Stimulated activated CD4-positive, alpha-beta T cell treated with anti-CD3 and anti-CD28 coated beads, TNF-alpha, amount 100 ng/mL, for 1 hour (primary cell): ENCODE measurements at places on chromosomes 2 and 18.
A peak's percentile ranks its signal among the peaks of the same experiment; 100 is the strongest.

DNA sequence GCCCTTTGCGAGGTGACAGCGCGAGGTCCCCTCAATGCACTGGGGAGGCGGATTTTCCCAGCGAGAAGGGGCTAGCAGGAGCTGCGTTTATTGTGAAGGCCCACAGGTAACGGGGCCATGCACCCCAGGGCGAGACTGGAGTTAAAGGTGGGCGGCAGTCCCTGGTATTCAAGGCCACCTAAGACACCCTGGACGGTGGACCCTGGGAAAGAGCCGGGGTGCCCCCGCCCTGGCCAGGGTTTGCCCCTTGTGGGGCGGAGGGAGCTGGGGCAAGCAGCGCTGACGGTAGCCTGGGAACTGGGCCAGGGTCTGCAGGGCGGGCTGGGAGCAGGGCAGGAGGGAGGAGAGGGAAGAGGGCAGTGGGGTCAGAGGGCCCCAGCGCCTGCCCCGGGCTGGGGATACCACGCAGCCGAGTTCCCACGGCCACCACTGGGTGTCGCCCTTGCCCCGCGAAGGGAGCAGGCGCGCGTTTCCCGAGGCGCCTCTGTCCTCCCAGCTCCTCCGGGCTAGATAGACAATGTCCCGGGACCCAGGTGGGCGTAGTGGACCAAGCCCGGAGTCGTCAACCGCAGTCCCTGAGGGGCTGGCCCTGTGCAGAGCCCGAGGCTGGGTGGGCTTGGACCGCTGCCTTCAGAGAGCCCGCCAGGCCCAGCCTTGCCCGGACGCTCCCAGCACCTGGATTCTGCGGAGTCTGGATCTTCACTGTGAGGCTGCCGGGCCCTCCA lies 80.2 kb downstream of the SMAD4 start:
- peak; percentile 74 for DNase-seq

DNA sequence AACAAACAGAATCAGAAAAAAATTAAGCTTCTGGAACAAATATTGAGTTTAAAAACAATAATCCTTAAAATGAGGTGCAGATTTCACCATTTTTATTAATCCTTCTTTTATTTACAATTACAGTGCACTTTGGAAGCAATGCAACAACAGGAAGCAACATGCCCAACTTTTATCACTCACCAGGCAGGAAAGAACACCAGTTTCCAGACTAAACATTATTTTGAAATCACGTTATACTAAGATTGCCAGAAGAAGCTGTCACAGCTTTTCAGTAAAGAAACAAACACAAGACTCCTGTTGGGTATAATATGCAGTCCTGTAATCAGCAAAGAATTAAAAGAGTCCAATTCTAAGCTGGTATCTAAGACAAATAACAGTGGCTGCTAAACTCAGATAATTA lies 137.9 kb upstream of the ZC3H15 start:
- DNase-seq: no peak

DNA sequence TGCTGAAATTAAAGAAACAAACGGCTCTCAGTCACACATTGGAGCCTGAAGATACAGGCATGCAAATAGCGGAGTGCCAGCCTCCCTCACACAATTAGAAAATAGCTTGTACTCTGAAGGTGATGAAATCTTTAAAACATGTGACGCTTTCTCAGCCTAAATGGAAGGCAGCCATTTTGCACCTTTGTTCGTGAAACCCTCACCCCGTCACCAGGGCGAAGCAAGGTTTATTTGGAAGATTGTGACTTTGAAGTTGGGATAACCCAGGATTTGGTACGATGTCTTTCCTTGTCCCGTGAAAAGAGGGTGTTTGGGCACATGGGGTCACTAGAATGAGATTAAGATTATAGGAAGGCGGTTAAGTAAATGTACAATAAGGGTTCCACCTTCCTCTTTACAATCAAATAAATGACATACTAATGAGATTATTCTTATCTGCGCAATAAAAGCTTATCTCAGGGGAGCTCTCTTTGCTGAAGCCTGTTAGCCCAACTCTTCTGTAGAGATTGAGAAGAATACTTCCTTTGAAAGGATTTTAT lies 4.2 kb downstream of the SH3BP4 start:
- DNase-seq: no peak

- no peak for DNase-seq
Measured at GRCh38 chr2:181672255-181673008, 7.9 kb downstream of the NEUROD1 start.
